Karpas-422 (cell line): ENCODE measurements at places on chromosomes 1 and 21. TPM values are rescaled to one million over a fixed set of nuclear protein-coding genes. Genes with fewer than 3 reads are reported as not detected.

DNA sequence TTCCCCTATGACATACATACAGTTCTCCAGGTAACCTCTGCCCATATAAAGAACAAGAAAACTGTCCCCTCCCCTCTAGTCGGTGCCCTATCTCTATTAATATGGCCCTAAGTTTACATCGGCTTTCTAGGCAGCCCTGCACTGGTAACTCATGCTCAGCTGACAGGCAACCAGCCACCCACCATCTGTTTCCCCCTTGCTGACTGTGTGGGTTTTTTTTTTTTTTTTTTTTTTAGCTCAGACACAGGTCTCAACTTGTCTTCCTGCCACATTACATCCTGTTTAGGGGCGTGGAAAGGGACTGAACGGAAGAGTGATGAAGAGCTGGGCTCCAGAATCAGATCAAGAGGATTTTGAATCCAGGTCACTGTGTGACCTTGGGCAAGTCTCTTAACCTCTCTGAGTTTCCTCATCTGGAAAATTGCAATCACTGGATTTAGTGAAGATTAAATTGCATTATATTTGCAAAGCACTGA is 14.0 kb downstream of the LAPTM5 start:
- H3K27me3 ChIP-seq = no peaks in the 10 kb centered on the region
- H3K36me3 ChIP-seq = peaks cover 21% of the 10 kb centered on the region
- no peak overlapping the region for H3K4me3 ChIP-seq
- peaks cover 77% of the 10 kb centered on the region for H3K4me1 ChIP-seq
- peak; percentile 70 for DNase-seq

GRCh38 chr1:85300140-85300539 is 23.7 kb upstream of the BCL10 start:
- no peak for DNase-seq
- peaks cover 10% of the 10 kb centered on the region for H3K4me1 ChIP-seq
- H3K27ac ChIP-seq = no peak overlapping the region
- H3K36me3 ChIP-seq = no peaks in the 10 kb centered on the region
- H3K4me3 ChIP-seq = no peak overlapping the region
- H3K27me3 ChIP-seq = no peaks in the 10 kb centered on the region

GRCh38 chr1:87389011-87389410 is 60.3 kb downstream of the LMO4 start:
- H3K4me1 ChIP-seq = peaks cover 9% of the 10 kb centered on the region
- no peaks in the 10 kb centered on the region for H3K36me3 ChIP-seq
- no peak overlapping the region for H3K4me3 ChIP-seq
- H3K27ac ChIP-seq = no peak overlapping the region

- H3K27ac ChIP-seq = no peak overlapping the region
- no peaks in the 10 kb centered on the region for H3K36me3 ChIP-seq
- H3K4me1 ChIP-seq = no peaks in the 10 kb centered on the region
These were observed 1160.8 kb upstream of the ADGRL2 start for GRCh38 chr1:80639777-80640533.

GRCh38 chr1:61334718-61335589 is 252.6 kb downstream of the NFIA start:
- H3K36me3 ChIP-seq = no peaks in the 10 kb centered on the region
- H3K27ac ChIP-seq = no peak overlapping the region
- no peak overlapping the region for H3K4me3 ChIP-seq

DNA sequence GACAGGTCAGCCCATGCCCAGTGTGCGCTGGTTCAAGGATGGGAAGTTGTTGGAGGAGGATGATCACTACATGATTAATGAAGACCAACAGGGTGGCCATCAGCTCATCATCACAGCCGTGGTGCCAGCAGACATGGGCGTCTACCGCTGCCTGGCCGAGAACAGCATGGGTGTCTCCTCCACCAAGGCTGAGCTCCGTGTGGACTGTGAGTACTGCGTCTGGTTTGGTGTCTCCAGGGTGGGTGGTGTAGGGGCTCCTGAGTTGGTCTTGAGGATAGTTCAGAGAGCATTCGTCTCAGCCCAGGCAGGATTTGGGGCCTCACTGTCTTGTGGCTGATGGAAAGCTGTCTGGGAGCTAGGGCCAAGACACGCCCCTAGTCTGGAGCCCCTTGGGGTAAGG is 83.2 kb downstream of the TRIM11 start:
- no peak overlapping the region for H3K27ac ChIP-seq
- no peak overlapping the region for H3K4me3 ChIP-seq
- H3K27me3 ChIP-seq = no peaks in the 10 kb centered on the region

GRCh38 chr1:33255347-33256220 is 708 bp upstream of the ZNF362 start:
- no peak overlapping the region for H3K27ac ChIP-seq
- no peaks in the 10 kb centered on the region for H3K36me3 ChIP-seq
- H3K27me3 ChIP-seq = peaks cover 3% of the 10 kb centered on the region; the same call in 1 of the 2 replicates
- H3K4me1 ChIP-seq = peaks cover 29% of the 10 kb centered on the region

GRCh38 chr21:42833439-42833815 is 45.9 kb downstream of the WDR4 start:
- H3K27ac ChIP-seq = no peak overlapping the region
- no peaks in the 10 kb centered on the region for H3K27me3 ChIP-seq
- no peak overlapping the region for H3K4me3 ChIP-seq
- H3K4me1 ChIP-seq = peaks cover 1% of the 10 kb centered on the region; the same call in 1 of the 2 replicates
- DNase-seq = peak; percentile 72
- no peaks in the 10 kb centered on the region for H3K36me3 ChIP-seq

DNA sequence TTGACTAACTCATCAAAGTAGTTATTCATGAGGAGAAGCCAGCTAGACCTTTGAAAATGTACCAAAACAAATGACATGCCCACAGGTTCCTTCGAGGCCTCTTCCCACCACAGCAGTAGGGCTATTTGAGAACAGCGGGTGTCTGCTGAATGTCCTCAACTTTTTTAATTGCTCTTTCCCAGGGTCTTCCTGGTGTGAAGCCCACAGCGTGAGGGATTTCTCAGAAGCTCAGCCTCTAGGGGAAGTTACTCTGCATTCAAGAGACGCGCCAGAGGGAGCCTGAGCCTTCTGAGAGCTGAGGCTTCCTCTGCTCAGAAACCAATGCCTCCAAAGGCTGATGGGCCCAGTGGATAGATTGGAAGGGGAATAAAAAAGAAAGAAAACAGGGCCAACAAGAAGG is 153.6 kb downstream of the OLFM3 start:
- DNase-seq = no peak
- no peak overlapping the region for H3K4me3 ChIP-seq
- no peaks in the 10 kb centered on the region for H3K27me3 ChIP-seq
- H3K36me3 ChIP-seq = no peaks in the 10 kb centered on the region

GRCh38 chr1:230750576-230750975 is 3.4 kb downstream of the CAPN9 start:
- no peaks in the 10 kb centered on the region for H3K27me3 ChIP-seq
- no peak for DNase-seq
- peaks cover 25% of the 10 kb centered on the region for H3K4me1 ChIP-seq
- no peaks in the 10 kb centered on the region for H3K36me3 ChIP-seq
- H3K27ac ChIP-seq = no peak overlapping the region

DNA sequence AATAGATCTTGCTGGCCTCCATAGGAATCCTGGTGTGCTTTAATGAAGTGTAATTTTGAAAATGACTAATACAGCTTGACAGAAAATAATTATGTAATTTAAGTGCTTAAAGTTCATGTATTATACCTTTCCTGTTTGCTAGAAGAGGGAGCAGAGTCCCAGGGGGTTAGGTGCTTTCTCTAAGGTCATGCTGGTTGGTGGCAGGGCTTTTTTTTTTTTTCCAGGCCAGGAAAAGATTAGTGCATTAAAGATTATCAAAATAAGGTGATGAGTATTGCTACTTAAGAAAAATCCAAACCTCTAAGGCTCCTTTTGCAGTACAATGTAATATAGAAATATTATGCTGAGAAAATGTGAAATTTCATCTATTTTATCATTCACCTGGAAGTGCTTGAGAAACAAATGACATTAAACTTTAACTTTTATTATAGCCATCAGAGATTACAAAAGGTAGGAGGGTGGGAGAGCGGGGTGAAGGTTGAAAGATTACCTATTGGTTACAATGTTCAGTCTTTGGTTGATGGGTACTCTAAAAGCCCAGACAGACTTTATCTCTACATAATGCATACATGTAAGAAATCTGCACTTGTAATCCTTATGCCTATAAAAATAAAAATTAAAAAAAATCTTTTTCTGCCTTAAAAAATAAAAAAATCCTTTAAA is 110.8 kb downstream of the RABGAP1L start:
- peaks cover 52% of the 10 kb centered on the region for H3K4me1 ChIP-seq
- no peaks in the 10 kb centered on the region for H3K36me3 ChIP-seq
- no peak overlapping the region for H3K27ac ChIP-seq
- H3K27me3 ChIP-seq = no peaks in the 10 kb centered on the region

DNA sequence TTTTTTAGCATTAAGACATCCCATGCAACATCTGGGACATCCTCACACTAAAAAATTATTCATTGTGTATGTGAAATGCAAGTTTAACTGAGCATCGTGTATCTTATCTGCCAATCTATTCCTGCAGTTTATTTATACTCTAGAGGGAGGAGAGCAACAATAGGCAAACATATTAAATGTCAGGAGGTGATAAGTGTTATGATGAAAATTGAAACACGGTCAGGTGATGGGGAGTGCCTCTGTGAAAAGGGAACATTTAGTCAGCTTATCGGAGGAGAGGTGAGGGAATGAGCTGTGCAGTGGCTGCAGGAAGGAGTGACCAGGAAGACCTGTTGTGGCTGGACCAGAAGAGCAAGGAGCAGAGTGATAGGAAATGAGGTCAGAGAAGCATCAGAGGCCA is 775 bp upstream of the EFCAB14 start:
- no peak overlapping the region for H3K27ac ChIP-seq
- DNase-seq = no peak
- peak overlapping the region; percentile 92 for H3K4me3 ChIP-seq

- H3K27ac ChIP-seq = no peak overlapping the region
- H3K4me3 ChIP-seq = no peak overlapping the region
- no peaks in the 10 kb centered on the region for H3K36me3 ChIP-seq
- H3K27me3 ChIP-seq = no peaks in the 10 kb centered on the region
- H3K4me1 ChIP-seq = no peaks in the 10 kb centered on the region
- no peak for DNase-seq
These were observed 328.5 kb downstream of the FAM72C start for GRCh38 chr1:143643148-143643885.

GRCh38 chr21:42352441-42353095 is 1.8 kb upstream of the TFF2 start:
- no peak overlapping the region for H3K27ac ChIP-seq
- no peaks in the 10 kb centered on the region for H3K4me1 ChIP-seq
- no peaks in the 10 kb centered on the region for H3K36me3 ChIP-seq

GRCh38 chr1:182617734-182618351 is 13.7 kb upstream of the RGS16 start:
- H3K4me3 ChIP-seq = no peak overlapping the region; the same call in 1 of the 2 replicates
- DNase-seq = no peak
- H3K27ac ChIP-seq = peak overlapping the region; percentile 76; the same call in 1 of the 2 replicates
- no peaks in the 10 kb centered on the region for H3K27me3 ChIP-seq
- H3K4me1 ChIP-seq = peaks cover 55% of the 10 kb centered on the region

- H3K36me3 ChIP-seq = no peaks in the 10 kb centered on the region
- H3K27me3 ChIP-seq = no peaks in the 10 kb centered on the region
- no peaks in the 10 kb centered on the region for H3K4me1 ChIP-seq
- no peak overlapping the region for H3K27ac ChIP-seq
- H3K4me3 ChIP-seq = no peak overlapping the region
These were observed 36.5 kb upstream of the RC3H1 start for GRCh38 chr1:174058624-174059023.

- H3K27ac ChIP-seq = no peak overlapping the region
- no peak for DNase-seq
- no peaks in the 10 kb centered on the region for H3K36me3 ChIP-seq
- H3K4me1 ChIP-seq = no peaks in the 10 kb centered on the region
These were observed 44.8 kb upstream of the ATP2B4 start for GRCh38 chr1:203581841-203582240.

DNA sequence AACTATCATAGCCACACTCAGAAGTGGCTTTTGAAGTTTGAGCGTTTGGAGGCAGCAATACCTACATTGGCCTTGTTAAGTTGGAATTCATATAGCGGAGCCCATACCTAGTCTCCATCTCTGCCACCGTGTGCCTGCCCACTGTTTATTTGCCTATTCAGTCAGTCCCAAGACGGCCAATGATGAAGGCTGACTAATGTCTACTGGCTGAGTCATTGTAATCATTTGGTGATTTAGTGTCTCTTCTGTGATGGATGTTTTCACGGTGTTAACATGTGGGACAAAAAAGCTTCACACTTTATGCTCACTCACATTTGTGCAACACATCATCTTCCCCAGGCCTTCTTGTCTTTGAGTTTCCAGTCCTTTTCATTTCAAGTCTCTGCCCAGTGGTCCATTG is 92.6 kb upstream of the PBX1 start:
- H3K36me3 ChIP-seq = no peaks in the 10 kb centered on the region
- no peaks in the 10 kb centered on the region for H3K4me1 ChIP-seq
- H3K27me3 ChIP-seq = no peaks in the 10 kb centered on the region
- DNase-seq = no peak
- no peak overlapping the region for H3K27ac ChIP-seq

ZNF669 gene
- total RNA-seq = 8.4 and 22.3 TPM in 2 replicates

RNF19B gene
- total RNA-seq = 86.1 and 160 TPM in 2 replicates

AADACL3 gene
- total RNA-seq = not detected in 2 replicates

DONSON gene
- total RNA-seq = 14.6 and 16.1 TPM in 2 replicates

SPRR2E gene
- total RNA-seq = not detected in 2 replicates

HFM1 gene
- not detected in 2 replicates for total RNA-seq

TINAGL1 gene
- total RNA-seq = not detected in 2 replicates

ZC3H12A gene
- 3.8 and 17.7 TPM in 2 replicates for total RNA-seq

MAP3K6 gene
- total RNA-seq = 3.0 and 5.2 TPM in 2 replicates

PAQR6 gene
- total RNA-seq = 7.6 and 10.0 TPM in 2 replicates

EPS8L3 gene
- total RNA-seq = not detected in 2 replicates

CRNN gene
- not detected in 2 replicates for total RNA-seq
